ENCODE measurements at places on chromosomes 1 and 21. TPM values are rescaled to one million over a fixed set of nuclear protein-coding genes. Genes with fewer than 3 reads are reported as not detected.

- DNase-seq = no peak
Observed at GRCh38 chr1:25631750-25632485, 15.3 kb downstream of the MAN1C1 start.

GRCh38 chr21:31713973-31714740, 17.8 kb downstream of the SCAF4 start:
- DNase-seq = no peak

DNA sequence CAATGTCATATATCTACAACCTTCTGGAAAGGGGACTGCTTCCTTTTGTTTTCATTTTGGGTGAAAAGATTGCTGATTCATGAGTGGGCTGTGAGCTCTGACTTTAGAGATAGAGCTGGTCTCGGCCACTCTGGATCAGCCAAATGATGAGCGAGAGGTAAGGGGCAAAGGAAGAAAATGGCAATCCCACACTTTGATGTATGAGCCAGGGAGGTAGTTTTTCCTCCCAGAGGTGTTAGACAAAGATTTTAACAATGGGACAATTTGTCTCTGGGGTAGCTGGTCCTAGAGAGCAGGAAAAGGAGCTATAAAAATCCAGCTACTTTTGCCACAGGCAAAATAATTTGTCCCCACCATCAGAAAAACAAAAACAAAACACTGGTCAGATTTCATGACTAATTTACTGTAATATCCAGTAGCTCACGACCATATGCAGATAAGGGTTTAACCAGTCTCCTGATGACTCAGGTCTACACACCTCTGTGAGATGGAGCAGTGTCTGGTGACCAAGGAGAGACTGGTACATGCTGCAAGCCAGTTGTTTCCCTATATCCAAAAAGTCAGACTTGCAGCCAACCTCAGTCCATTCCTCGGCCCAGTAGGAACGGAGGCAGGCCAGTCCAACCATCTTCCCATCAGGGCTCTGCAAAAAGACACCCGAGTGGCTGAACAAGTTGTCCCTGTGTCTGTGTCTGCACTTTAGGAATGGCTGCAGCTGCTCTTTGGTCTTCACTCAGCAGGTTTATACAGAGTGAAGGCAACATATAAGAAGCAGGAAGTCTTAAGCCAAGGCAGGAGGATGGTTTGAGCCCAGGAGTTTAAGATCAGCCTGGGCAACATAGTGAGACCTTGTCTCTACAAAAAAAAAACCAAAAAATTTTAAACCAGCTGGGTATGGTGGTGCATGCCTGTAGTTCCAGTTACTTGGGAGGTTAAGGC, 29.2 kb downstream of the DNASE2B start:
- DNase-seq = no peak

- peak; percentile 76 for DNase-seq
Observed at GRCh38 chr1:108125312-108126138, 74.6 kb downstream of the SLC25A24 start.

- DNase-seq = no peak
Observed at GRCh38 chr1:231155808-231156207, 6.0 kb upstream of the TRIM67 start.

The ZNF648 gene
- 0.21 TPM for total RNA-seq

The ERG gene
- total RNA-seq = 0.37 TPM

All from H7 (cell line).